ENCODE measurements at places on chromosomes 1 and 21. TPM values are rescaled to one million over a fixed set of nuclear protein-coding genes. Genes with fewer than 3 reads are reported as not detected.

SEC16B gene
- total RNA-seq: 2.8 TPM

PRPF38A gene
- total RNA-seq: 61.4 TPM

CNIH3 gene
- total RNA-seq: 1.4 TPM

TAF12 gene
- total RNA-seq: 14.5 TPM

DDR2 gene
- 26.5 TPM for total RNA-seq

FHL3 gene
- total RNA-seq: 7.8 TPM

TINAGL1 gene
- total RNA-seq: 116 TPM

VHLL gene
- not detected for total RNA-seq

CRYAA gene
- total RNA-seq: not detected

AADACL3 gene
- total RNA-seq: not detected

SLAMF9 gene
- not detected for total RNA-seq

RHD gene
- not detected for total RNA-seq

SAMD13 gene
- 31.0 TPM for total RNA-seq

RYR2 gene
- total RNA-seq: 0.56 TPM

DNA sequence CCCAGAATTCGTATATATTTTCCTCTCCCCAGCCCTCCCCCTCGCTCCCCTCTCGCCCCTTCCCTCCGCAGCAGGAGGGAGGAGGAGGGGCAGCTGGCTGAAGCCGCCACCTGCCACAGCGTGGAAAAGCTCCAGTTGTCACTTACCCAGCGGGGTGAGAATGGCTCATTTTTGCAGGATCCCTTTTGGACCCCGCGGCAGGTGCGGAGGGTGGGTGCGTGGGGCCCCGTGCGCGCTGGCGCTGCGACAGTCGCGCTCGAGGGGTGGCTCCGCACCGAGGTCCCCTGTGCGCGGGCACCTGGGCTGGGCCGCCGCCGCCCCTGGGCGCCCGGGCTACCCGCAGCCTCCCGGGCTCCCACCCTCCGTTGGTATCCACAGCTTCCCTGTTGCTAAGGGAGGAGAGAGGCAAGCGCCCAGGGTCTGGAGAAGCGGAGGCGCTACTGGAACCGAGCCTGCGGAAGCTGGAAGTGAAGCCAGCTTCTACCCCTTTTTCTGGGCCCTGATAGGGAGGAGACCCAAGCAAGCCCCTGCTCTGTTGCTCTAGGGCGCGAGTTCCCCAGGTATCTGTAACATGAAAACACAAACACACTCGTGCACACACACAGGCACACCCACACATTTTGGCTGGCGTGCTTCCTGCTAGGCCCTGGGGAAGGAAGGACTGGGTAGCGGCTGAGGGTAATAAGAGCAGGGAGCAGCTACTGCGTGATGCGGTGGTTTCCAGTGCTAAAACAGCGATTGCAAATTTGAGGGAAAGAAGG is at the start of gene ERICH3:
Gene ERICH3, minus strand, starts transcription at position 442 of the 761 bp plus-strand sequence. Its CDS starts 273 bp downstream, at position 169.
- no peak for DNase-seq

DNA sequence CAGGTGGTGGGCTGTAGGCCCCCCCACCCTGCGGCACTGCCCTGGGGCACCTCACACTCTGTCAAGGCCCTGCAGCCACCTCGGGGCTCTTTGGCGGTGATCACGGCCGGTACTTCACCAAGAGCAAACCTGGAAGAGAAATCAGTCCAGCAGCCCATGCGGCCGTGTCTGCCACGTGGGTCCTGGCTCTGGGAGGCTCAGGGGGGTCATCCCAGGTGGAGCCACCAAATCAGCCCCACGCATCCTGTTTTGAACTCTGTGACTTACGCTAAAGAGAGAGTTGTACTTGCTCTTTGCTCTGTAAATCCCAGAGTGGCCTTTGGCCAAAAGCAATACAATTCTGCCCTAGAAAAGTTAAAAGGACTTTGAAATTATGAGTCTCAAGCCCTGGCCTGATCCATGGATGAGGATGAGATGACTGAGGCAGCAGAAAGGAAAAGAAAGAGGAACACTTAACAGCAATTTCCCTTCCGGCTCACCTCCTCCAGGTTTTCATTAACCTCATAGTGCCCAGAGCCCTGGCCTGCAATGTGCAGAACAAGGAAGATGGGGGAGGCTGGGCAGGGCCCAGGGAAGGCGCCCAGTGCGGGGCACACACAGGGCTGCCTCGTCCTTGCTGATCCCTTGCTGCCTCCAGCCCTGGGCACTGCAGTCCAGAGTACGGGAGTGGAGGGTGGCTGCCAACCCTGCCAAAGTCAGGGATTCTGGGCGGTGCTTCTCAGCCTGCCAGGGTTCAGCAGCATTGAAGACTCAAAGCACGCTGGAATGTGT is 337.0 kb downstream of the MATN1 start:
- DNase-seq: no peak

GRCh38 chr1:32953495-32953894 is 11.1 kb downstream of the RNF19B start:
- DNase-seq: no peak

DNA sequence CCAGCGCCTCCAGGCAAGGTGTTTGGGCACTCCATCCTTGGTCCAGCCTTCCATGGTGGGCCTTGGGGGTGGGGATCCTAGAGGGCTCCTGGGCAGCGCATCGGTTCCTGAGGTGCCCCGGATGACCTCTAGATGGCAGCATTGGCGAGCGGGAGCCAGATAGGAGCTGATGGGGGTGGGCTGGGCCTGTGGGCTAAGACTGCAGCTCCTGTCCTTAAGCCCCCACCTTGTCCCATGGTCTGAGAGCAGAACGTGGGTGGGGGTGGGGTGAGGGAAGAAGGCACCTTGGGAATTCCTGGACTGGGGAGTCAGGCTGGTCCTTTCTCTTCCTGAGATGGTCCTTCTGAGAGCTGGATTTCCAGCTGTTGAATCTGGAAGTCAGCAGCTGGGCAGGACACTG is 93.4 kb upstream of the CSF3R start:
- DNase-seq: peak; percentile 26

DNA sequence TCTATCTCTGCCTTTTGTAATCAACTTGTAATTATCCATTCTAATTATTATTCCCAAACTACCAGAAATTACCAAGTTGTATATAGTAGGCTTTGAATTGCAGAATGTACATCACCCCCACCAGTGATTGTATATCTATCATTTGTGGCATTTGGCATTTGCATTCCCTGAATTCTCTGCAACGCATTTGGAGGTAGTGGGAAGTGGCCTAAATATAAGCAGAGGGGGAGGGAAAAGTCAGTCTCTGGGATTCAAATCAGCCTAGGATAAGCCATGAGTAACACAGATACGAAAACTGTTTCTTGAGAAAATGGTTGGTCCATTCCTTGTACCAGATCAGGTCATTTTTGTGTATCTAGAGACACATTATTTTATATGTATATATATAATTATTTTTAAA is 20.7 kb downstream of the DDX20 start:
- no peak for DNase-seq

GRCh38 chr1:186212568-186213224 is 162.4 kb downstream of the TPR start:
- peak; percentile 32 for DNase-seq

- peak; percentile 40 for DNase-seq
Measured at GRCh38 chr1:29122682-29123052, 1.0 kb downstream of the TMEM200B start.

DNA sequence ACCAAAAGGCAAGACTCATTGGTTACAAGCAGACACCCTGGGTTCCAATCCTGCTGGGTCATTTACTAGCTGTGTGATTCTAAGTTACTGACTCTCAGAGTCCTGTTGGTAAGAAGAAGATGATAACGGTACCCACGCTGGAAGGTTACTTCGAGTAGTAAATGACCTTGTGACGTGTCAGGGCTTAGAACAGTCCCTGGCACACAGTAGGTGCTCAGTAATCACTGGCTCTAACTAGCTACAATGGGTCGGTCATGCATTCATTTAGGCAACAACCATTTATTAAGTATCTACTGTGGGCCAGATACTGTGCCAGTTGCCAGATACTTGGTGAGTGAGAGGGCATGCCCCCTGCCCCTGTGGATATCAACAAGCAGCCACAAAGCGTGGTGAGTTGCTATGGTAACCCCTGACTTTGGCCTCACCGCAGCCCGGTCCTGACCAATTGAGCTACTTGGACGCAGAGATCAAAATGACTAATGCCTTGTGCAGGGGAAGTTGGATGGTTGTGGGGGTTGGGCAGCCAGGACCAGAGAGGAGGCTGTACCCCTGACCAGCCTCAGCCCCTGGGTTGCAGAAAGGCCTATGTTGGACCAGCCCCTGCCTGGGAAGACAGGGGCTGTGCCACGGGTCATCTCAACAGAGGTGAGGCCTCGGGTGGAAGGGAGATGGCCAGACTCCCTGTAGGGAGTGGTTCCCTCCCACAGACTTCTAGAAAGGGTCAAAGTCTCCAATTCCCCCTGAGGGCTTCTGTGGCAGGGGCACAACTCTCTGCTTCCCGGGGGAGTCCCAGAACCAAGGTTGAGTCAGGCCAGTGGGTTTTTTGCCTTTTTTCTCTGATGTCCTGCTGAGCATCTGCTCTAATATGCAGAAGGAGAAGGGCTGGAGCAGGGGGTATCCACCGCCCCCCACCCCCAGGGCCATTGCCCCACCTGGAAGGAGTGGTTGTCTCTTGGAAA is 16.0 kb downstream of the DHRS3 start:
- DNase-seq: peak; percentile 32

DNA sequence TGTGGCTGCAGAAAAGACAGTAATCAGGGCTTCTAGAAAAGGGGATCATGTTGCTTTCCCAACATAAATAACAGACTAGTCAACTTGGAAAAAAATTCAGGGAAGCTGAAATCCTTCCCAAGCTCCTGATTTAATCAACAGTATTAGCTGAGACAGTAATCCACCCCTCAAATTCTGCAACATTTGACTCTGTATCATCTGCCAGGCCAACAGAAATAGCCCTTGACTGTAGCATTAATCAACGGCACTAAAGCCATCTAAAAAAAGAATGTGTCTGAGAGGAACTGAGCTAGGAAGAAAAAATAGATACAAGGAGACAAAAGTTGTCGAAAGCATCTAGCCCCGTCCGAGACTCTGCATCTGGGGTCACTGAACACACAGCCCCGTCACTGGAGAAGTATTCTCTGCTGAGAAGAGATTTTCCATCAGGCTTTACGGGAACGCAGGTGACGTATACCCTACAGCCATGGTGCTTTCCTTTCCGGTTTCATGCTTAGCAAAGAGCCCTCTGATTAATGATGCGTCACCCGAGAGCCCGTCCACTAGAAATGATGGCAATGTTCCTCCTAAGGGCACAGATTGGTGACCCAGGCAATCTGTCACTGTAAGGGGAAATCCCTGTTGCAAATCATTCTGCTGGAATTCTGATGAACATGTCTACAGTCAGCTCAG is 42.1 kb upstream of the TP53BP2 start:
- DNase-seq: no peak

- DNase-seq: no peak
Measured at GRCh38 chr1:172629170-172629569, 29.7 kb upstream of the FASLG start.

- DNase-seq: peak; percentile 63
Measured at GRCh38 chr1:155000411-155000725, 2.2 kb upstream of the ZBTB7B start.

GRCh38 chr21:32728848-32729247 is 1.0 kb upstream of the SYNJ1 start:
- DNase-seq: no peak

GRCh38 chr1:82690411-82690810 is 889.7 kb downstream of the ADGRL2 start:
- DNase-seq: no peak

- peak; percentile 88 for DNase-seq
Measured at GRCh38 chr1:30718636-30719405, 4.6 kb downstream of the MATN1 start.

DNA sequence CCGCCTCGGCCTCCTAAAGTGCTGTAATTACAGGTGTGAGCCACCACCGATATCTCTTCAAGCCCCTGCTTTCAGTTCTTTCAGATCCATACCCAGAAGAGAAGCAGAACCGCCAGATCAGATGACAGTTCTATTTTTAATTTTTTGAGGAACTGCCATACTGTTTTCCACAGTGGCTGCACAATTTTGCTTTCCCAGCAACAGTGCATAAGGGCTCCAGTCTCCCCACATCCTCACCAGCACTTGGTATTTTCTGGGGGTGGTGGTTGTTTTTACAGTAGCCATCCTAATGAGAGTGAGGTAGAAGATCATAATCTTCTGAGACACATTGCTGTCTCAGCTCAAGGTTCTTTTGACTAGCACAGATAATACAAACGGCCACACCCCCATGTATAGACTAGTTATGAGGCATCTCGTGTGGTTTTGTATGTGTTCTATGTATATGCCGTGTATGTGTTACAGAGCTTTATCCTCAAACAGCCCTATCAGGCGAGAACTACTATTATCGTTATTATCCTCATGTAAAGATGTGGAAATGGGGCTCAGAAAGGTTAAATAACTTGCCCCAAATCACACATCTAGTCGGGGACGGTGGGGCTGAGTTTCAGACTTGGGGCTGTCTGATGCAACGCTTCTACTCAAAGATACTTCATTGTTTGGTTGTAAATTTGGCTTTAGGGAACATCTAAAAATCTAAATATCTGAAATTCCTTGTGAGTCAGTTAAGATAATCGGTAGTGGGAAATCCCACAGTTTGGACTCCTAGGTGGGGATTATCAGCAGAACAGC is 12.0 kb downstream of the FHAD1 start:
- no peak for DNase-seq
